ENCODE measurements at places on chromosomes 5 and 9.

DNA sequence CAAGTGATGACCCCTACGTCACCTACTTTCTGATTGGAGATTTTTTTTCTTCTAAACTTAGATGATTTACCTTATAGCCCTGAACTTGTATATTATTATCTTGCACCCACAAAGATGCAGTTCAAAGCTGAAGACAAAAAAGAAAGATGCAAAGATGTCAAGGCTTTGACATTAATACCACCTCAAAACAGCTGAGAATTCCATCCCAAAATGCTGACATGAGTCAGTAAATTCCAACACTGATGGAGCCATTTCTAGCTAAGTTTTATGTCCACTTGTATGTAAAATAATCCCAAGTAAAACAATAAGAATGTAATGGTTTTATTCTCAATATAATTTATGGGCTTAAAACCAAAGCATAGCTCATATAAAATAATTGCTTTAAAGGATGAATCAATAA is 91.5 kb upstream of the CDH9 start:
- DNase-seq = no peak

GRCh38 chr9:107390778-107391177 is 98.8 kb downstream of the KLF4 start:
- no peak for DNase-seq

GRCh38 chr5:87103616-87104287 is 163.9 kb upstream of the RASA1 start:
- no peak for DNase-seq

GRCh38 chr9:1794547-1795270 is 220.4 kb upstream of the SMARCA2 start:
- DNase-seq = no peak

DNA sequence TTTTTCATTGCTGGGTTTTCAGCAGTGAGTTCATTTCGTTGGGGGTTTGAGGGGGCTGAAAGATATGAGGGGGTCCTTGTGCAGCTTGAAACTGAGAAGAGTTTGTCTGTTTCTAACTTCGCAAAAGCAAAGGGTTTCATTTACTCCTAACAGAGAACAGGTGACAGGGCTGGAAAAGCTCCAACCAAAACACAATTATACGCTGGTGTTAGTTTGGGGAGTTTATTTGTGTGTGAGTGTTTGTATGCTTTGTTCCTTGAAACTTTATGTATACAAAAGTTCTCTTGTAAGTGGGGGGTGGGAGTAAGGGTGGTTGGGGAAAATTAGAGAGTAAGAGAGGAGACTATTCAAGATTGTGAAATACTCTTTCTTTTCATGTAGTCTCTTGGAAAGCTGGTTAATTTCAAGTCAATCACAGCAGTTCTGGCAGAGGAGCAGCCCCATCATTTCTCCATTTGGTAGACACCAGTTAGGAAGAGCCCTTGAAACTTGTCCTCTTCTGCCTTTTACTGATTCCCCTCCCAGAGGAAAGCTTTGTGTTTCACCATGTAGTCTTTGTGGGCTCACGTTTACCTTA is 881 bp downstream of the TNFAIP8 start:
- DNase-seq = no peak

DNA sequence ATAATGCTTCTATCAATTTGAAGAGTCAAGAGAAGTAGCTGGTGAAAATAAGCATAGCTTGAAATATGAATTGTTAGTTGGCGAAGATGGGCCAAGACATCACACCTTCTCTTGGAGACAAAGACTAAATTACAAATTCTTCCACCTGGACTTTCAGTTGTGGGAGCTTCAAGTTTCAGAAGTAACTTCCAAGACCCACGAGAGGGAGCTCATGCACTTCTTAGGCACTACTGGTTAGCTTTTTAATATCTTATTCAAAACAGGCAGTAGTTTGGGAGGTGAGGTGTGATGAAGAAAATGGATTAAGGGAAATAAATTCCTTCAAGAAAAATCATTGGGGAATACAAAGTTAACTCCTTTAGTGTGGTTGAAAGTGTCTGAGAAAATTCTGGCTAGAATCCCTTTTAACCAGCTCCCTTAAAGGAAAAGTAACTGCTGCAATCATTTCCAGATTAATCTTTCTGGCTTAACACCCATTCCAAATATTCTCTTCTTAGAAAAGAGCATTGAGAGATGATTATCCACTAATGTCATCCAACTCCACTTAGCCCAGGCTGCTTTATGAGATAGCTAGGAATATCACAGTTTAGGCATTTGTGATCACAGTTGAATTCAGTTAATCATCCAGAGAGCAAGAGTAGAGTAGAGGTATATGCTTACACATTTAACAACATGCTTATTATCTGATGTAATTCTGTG is 139.5 kb upstream of the DMRTA1 start:
- DNase-seq = peak; percentile 3

- no peak for DNase-seq
Observed at GRCh38 chr5:15424769-15425168, 75.2 kb upstream of the FBXL7 start.

DNA sequence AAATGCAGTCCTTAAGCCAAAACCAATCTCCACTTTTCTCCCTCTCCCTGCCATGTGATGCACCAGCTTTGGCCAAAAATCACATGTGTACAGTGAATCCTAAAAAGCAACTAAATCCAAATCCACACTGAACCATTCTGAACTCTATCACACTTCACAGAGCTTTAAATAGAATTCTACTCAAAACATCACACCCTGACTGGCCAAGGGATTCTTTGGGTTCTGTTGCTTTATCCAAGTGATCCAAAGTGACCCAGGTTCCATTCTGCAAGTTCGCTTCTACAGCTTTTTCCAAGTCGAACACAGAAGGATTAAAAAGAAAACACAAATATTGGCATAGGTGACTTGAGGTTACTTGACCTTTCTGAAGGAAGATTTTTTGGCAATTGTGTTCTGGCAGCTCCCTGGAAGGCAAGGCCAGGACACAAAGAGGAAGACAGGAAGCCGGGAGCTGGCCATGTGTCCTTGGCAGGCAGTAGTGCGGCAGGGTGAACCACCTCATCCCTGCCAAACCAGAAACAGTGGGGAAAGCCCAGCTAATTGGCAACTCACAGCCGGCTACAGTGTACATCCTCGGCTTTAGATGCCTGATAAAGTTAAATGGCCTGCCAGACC is 115.0 kb downstream of the NFIB start:
- DNase-seq = no peak
